ENCODE measurements at places on chromosomes 2 and 18.

DNA sequence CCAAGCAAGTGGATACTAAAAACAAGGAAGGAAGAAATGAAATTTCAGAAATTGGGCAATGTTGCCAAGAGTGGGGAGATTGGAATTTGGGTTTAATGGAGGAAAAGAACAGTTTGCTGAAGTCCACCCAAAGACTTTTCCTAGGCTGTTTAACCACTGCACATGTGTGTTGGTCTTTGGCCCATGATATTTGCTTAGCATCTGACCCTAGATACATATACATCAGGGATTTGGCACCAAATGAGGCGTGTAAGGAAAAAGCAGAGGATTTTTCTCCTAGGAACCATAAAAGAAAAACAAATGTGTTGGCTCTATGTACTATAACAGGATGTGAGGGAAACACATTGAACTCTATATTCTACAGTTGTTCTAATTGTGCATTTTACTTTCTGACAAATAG is 80.7 kb upstream of the CD28 start:
- no peak for DNase-seq

- peak; percentile 27 for DNase-seq
These were observed 58.6 kb upstream of the SLC25A52 start for GRCh38 chr18:31819106-31819924.

DNA sequence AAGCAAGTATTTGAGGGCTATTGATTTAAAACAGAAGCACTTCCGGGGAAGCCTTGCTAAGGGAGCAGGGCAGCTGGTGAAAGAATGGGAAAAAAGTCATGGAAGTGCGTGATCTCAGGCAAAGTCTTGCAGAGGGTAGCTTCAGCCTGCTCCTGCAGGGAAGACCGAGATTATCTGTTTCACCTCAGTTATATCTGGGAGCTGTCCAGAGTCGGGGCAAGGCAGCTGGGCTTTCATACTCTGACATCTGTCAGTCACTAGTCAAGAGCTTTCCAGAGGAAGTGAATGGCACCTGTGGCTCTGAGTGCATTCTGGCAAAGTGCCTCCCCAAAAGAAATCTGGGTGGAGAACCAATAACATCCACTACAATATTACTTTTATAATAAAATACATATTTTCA is 8.7 kb downstream of the NXPH2 start:
- DNase-seq: no peak

GRCh38 chr2:64888591-64889309 is 100.4 kb upstream of the SLC1A4 start:
- peak; percentile 81 for DNase-seq

DNA sequence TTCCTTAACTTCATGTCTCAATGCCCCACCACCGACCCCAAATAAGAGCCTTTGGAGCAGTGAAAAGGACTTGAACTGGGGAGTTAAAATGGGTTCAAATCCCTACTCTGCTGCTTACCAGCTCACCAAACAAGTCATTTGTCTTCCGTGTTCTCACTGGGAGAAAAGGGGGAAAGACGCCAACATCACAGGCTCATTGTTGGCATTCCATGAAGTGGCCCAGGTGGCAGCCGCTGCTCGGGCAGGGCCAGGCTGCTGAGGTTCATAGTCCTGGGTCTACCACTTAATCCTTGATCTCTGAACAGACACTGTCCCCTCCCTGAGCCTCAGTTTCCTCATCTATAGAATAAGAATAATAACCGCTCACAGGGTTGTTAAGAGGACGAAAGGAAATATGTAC is 103.0 kb downstream of the APOB start:
- no peak for DNase-seq

DNA sequence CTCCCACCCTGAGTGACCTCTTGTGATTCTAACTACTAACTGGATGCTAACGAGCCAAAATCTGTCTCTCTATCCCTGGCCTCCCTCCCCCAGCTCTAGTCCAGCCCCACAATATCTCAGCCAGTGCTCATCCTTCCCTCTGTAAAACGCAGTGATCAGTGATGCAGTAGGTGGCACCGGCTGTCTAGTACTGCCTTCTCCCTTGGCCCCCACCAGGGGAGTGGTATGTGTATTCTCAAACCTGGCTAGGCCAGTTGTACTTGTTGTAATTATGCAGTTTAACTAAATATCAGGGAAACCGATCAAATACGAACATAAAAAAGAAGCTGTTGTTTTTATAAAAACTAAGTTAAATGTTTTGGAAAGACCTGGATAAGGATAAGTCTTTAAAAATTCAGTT is 113.2 kb upstream of the ALPP start:
- DNase-seq: no peak
